ENCODE measurements at places on chromosomes 5 and 9.
A peak's percentile ranks its signal among the peaks of the same experiment; 100 is the strongest.

- DNase-seq: no peak
Measured at GRCh38 chr5:55226027-55226933, 835 bp downstream of the MCIDAS start.

GRCh38 chr9:87614397-87614796 is 111.5 kb upstream of the CTSL start:
- no peak for DNase-seq

DNA sequence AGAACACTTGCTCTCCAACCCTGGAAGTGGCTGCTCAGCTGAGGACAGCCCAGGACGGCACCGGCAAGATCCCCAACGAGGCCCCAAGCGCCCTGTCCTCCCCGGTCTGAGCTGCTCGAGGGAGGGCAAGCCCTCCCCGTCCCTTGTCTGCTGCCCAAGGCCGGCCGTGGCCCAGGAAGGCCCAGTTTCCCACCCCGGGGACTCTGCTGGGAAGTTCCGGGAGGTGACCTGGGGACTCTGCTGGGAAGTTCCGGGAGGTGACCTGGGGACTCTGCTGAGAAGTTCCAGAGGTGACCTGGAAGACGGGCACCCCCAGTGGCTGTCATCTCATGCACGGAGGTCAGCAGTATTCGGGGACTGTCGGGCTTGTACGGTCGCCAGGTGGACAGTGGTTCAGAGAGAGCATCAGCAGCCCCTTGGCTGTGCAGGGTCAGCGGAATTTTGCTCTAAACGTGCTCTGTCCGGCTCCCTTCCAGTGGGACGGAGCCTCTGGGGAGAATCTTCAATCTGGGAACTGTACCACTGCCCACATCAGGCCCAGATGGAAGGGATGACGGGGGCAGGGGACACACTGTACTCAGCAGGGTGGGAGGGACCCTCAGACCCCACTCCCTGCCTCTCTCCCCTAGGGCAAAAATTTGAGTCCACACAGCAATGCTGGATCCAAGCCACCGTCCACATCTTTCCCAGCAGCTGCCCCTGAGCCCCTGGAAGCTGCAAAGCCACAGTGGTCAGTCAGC is 7.2 kb downstream of the NACC2 start:
- DNase-seq: no peak

DNA sequence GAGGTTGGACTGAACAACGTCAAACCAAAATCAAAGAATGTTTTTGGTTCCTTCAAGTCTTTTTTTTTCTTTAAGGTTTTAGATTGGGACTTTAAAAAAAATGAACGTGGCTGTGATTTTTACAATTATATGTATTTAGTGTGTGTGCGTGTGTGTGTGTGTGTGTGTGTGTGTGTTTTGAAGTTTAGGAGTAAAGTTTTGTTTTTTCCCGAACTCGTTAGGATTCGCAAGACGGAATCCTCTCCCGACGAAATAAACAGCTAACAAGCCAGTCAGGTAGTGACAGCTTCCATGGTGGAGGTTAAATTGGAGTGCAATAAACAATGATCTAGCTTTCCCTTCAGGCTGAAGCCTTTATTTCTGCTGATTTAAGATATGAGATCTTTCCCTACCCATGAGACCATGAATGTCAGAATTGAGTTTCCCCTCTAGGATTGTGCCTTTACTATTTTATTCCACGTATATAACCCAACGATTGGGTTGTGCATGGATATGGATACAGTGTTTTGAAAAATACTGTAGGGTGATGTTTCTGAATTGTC is 1.2 kb downstream of the KIAA1958 start:
- DNase-seq: no peak

GRCh38 chr9:132670457-132671391 is at the start of gene GTF3C4:
Gene GTF3C4 (plus strand): TSS chr9:132670464. CDS start chr9:132670599, 135 bp downstream.
- peak; percentile 76 for DNase-seq

DNA sequence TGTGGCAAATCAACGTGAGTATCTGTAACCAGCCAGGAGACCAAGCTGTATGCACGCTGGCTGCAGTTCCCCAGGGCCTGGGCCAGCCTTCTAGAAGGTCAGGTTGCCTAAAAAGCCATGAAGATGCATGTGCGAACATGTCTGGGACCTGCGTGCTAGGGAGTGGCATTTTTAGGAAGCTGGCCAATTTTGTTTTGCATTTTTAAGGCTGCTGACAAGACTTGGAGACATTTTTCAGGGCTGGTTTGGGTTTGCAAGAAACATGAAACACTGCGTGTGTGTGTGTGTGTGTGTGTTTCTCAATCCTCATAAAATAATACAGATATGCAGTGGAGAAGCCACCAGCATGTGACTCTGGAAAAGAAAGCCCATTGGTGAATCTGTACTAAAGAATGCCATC is 5.1 kb downstream of the TGFBI start:
- DNase-seq: no peak

GRCh38 chr5:132237141-132237540 is 9.5 kb upstream of the P4HA2 start:
- DNase-seq: no peak

- DNase-seq: no peak
Measured at GRCh38 chr9:115262477-115262876, 144.5 kb upstream of the TNC start.

- no peak for DNase-seq
Measured at GRCh38 chr5:78699552-78700153, 51.1 kb upstream of the LHFPL2 start.

GRCh38 chr9:112670991-112671625 is 46.8 kb downstream of the INIP start:
- no peak for DNase-seq

- no peak for DNase-seq
Measured at GRCh38 chr5:179308563-179309382, 36.5 kb downstream of the ADAMTS2 start.

DNA sequence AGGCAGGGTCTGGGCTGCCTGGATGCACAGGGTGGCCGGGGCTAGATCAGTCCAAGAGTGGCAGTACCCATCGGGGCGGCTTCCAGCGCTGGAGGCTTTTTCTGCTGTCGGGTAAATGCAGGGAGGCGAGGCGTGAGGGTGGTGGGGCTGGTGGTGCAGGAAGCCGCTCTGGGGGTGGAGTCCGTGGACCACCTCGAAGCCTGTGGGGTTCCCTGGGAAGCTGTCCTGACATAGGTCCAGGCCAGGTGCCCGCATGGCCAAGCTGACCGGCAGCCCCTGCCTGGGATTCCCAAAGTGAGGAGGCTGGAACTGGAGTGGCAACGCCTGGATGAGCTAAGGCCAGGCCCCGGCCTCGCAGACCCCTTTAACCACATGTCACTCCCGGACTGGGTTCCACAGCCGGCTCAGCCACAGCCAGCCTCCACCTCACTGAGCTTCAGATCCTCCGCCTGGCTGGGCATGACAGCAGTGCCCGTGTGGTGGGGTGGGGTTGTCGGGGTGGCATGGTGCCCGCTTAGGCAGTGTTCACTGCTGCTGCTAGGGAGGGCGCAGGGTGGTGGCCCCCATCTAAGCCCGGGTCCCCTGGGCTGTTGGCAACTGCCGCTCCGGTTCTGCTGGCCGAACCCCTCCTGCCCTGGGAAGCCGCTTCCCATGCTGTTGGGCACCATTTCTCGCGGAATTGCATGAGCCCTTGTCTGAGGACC is 1.4 kb upstream of the QRFP start:
- DNase-seq: no peak

DNA sequence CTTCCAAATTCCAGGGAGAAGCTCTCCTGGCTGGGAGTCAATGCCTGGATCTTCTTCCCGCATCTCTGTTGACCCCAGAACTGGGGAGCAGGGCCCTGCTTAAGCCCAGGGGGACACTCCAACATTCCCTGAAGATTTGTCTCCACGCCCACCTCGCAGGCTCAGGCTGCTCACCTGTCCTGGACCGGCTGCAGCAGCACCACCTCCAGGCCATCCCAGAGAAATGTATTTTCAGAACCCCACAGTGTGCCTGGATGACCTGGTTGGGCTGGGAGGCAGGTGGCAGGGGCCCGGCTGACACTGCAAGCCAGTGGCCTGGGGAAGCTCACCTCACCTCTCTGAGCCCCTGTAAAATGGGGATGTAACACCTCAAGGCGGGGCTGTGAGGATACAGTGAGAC is 27.1 kb upstream of the ZBTB43 start:
- DNase-seq: no peak

DNA sequence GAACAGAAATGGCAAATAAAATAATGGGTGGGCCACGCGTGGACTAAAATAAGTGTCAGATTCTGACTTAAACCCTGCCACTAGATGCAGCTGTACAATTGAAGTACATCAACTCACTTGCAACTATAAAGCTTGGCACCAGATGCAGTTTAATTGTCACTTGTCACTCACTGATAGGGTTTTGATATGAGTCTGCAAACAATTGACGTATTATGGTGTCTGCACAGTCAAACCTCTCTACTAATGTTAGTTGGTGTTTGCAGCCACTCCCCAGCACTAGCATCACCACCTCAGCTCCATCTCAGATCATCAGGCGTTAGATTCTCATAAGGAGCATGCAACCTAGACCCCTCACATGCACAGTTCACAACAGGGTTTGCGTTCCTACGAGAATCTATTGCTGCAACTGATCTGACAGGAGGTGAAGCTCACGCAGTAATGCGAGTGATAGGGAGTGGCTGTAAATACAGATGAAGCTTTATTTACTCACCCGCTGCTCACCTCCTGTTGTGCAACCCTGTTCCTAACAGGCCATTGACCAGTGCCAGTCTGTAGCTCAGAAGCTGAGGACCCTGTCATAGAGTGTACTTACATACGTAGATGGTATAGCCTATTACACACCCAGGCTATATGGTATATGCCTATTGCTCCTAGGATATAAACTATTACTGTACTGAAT is 72.1 kb upstream of the SEMA6A start:
- no peak for DNase-seq

DNA sequence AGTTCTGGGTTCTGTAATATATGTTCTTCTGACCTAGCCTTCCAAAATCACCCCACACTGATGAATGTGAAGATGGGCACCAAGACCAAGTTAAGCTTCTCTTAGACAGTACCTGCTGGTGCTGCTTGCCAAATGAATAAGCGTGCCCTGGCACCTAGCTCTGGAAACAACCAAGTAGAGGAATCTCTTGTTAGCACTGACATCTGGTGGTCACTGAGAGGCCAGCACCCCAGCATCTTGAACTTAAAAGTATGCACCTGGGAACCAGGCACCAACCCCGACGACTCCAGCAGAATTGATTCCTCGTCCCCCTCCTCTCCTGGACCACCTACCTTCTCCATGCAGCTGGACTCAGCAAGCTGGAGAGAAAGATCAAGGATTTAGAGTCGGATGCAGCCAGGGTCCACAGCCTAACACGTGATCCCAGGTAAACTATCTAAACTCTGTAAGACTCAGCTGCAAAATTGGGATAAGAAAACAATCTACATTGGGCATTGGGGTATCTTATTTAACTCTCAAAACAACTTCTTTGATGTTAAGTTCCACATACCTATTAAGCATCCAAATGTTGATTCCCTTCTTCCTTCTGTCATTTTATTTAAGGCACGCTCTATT is 89.8 kb downstream of the SLC1A3 start:
- no peak for DNase-seq

- DNase-seq: no peak
Measured at GRCh38 chr9:14250794-14251153, 63.2 kb downstream of the NFIB start.

- no peak for DNase-seq
Measured at GRCh38 chr5:151954255-151954654, 29.6 kb upstream of the GLRA1 start.

Measured in stimulated activated CD8-positive, alpha-beta memory T cell treated with anti-CD3 and anti-CD28 coated beads, Interleukin-12 subunit alpha, Interleukin-12 subunit beta, amount 100 ng/mL, for 4 hours (primary cell).